Astrocyte (in vitro differentiated cells and primary cell): ENCODE measurements at places on chromosomes 11 and 22. TPM values are rescaled to one million over a fixed set of nuclear protein-coding genes. Genes with fewer than 3 reads are reported as not detected.
A peak's percentile ranks its signal among the peaks of the same experiment; 100 is the strongest.

- H3K4me1 ChIP-seq: no peaks in the 10 kb centered on the region
- H3K4me3 ChIP-seq: no peak overlapping the region
- H3K27ac ChIP-seq: no peak overlapping the region
- DNase-seq: no peak
- H3K27me3 ChIP-seq: no peaks in the 10 kb centered on the region
- H3K36me3 ChIP-seq: no peaks in the 10 kb centered on the region
Observed at GRCh38 chr11:9077164-9077563, 14.2 kb downstream of the SCUBE2 start.

GRCh38 chr11:37613031-37613430, 1015.0 kb upstream of the RAG2 start:
- H3K4me1 ChIP-seq: no peaks in the 10 kb centered on the region
- H3K4me3 ChIP-seq: no peak overlapping the region
- no peak for DNase-seq

GRCh38 chr11:70174547-70175235, 28.4 kb upstream of the FADD start:
- DNase-seq: no peak
- no peak overlapping the region for H3K27ac ChIP-seq
- peaks cover 2% of the 10 kb centered on the region for H3K27me3 ChIP-seq
- H3K4me3 ChIP-seq: no peak overlapping the region

DNA sequence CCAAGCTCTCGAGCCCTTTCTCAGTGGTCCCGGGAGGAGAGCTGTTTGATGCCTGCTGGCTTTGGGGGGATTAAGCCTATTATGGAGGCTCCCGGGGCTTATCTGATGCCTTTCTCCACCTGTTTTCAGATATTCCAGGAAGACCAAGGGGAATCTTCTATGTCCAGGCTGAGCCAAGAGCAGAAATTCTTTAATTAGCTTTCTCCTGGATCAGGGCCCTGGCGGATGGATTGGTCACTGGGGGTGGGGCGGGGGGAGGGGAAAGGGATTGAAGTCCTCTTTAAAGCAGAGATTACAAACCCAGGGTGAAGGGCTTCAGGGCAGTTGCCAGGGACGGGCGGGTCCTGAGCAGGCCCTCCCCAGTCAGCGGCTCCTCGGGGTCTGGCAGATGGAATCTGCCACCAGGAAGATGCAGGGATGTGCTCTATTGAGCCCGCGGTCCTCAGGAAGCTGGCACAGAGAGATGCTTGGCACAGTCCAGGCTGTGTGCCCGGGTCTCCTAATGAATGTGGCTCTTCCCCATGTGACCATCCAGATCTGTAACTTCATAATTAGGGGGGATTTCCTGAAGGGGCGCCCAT, 33.6 kb downstream of the MACROD1 start:
- H3K36me3 ChIP-seq: no peaks in the 10 kb centered on the region
- H3K4me3 ChIP-seq: no peak overlapping the region
- no peak overlapping the region for H3K27ac ChIP-seq
- no peak for DNase-seq
- H3K4me1 ChIP-seq: no peaks in the 10 kb centered on the region
- H3K27me3 ChIP-seq: peaks cover 23% of the 10 kb centered on the region

GRCh38 chr11:117201658-117202305, 2.6 kb downstream of the TAGLN start:
- peaks cover 31% of the 10 kb centered on the region for H3K36me3 ChIP-seq
- peaks cover 55% of the 10 kb centered on the region for H3K4me1 ChIP-seq
- H3K27me3 ChIP-seq: no peaks in the 10 kb centered on the region
- DNase-seq: no peak
- peak overlapping the region; percentile 76 for H3K27ac ChIP-seq

GRCh38 chr11:116793772-116794097, 2.1 kb upstream of the APOA5 start:
- no peaks in the 10 kb centered on the region for H3K27me3 ChIP-seq
- no peak overlapping the region for H3K4me3 ChIP-seq
- H3K4me1 ChIP-seq: peaks cover 16% of the 10 kb centered on the region
- no peaks in the 10 kb centered on the region for H3K36me3 ChIP-seq
- H3K27ac ChIP-seq: no peak overlapping the region
- DNase-seq: no peak

DNA sequence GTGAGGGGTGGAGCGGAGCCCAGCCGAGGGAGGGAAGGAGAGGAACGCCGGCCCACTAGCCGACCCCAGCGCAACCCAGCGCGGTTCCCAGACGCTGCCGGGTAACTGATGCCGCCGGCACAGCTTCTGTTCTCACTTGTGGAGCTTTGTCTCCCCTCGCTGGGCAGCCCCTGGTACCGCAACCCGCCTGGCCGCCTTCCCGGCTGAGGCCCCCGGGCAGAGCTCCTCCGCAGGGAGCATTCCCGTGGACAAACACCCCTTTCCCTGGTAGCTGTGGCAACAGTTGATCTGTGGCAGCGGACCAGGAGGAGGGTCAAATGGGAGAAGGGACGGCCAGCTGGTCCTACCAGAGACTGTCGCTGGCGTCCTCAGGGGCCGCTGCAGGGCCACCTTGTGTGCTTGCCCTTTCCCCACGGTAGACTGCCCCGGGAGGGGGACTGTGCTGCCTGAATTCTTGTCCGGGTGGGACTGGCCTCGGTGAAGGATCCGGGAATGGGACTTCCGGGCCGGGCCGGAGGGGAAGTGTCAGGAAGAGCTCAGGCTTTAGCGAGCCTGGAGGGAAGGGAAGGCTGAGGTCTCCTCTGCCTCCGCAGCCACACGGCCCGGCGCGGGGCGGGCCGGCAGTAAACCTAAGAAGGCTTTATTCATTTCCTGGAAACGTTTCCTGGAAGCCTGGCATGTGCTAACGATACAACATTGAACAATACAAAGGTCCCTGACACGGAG, 468.0 kb downstream of the OPCML start:
- DNase-seq: peak; percentile 75
- peak overlapping the region; percentile 65 for H3K4me3 ChIP-seq
- no peaks in the 10 kb centered on the region for H3K36me3 ChIP-seq
- peaks cover 7% of the 10 kb centered on the region for H3K4me1 ChIP-seq
- H3K27me3 ChIP-seq: peaks cover 5% of the 10 kb centered on the region

GRCh38 chr22:49599039-49599438, 228.6 kb downstream of the BRD1 start:
- H3K27me3 ChIP-seq: no peaks in the 10 kb centered on the region
- H3K4me3 ChIP-seq: no peak overlapping the region
- DNase-seq: no peak
- H3K27ac ChIP-seq: no peak overlapping the region

GRCh38 chr11:120385110-120385509, 48.9 kb downstream of the ARHGEF12 start:
- peak; percentile 60 for DNase-seq
- H3K36me3 ChIP-seq: no peaks in the 10 kb centered on the region
- no peak overlapping the region for H3K4me3 ChIP-seq
- peak overlapping the region; percentile 14 for H3K27ac ChIP-seq

- no peak overlapping the region for H3K27ac ChIP-seq
- H3K4me1 ChIP-seq: no peaks in the 10 kb centered on the region
- H3K36me3 ChIP-seq: no peaks in the 10 kb centered on the region
- no peak for DNase-seq
- H3K27me3 ChIP-seq: peaks cover 6% of the 10 kb centered on the region
Observed at GRCh38 chr11:120028181-120028896, 109.6 kb downstream of the TRIM29 start.

- no peak overlapping the region for H3K27ac ChIP-seq
- no peaks in the 10 kb centered on the region for H3K36me3 ChIP-seq
- no peaks in the 10 kb centered on the region for H3K27me3 ChIP-seq
Observed at GRCh38 chr22:41048791-41049717, 43.3 kb upstream of the EP300 start.

DNA sequence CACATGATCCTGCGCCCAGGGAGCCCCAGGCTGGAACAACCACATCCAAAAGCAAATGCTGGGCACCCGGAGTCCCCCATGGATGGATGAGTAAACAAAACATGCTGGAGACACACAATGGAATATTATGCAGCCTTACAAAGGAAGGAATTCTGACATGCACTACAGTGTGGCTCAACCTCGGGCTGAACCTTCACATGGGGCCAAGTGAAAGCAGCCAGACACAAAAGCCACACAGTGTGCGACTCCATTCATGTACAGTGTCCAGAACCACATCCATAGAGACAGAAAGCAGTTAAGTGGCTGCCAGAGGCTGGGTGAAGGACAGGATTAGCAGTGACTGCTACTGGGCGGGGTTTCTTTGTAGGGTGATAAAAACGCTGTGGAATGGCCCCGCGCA, 10.1 kb downstream of the POLR3H start:
- no peak for DNase-seq
- H3K4me1 ChIP-seq: no peaks in the 10 kb centered on the region
- peaks cover 3% of the 10 kb centered on the region for H3K36me3 ChIP-seq
- H3K4me3 ChIP-seq: no peak overlapping the region
- no peak overlapping the region for H3K27ac ChIP-seq
- no peaks in the 10 kb centered on the region for H3K27me3 ChIP-seq

DNA sequence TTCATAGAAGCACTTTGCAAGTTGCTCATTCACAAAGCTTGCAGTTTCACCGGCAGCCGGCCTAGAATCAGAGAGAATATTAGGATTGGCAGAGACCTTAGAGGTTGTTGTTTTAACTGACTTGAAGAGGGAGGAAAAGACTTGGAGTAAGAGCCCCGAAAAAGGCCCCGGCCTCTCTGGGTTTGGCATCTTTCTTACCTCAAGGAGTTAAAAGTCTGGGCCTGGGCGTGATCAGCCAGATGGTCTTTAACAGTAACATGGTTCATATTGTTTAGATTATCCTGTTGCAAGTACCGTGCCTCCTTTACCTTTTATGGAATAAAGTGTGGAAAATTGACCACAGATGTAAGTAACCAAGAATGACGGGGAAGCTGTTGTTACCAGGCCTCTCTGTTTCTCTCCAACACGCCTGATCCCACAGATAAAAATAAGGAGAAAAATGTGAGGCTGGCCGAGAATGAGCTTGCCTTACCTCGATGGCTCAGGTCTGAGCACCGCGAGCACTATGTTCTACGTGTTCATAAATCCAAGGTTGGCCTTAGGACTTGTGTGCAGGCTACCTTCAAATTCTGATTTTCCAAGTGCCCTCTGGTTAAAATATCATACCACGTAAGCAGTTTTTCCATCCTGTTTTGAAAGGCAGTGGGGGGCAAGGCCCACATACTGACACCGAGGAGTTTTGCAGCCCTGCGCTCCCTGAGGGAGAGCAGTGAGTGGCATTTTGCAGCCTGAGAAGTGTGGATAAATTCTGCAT, 56.4 kb downstream of the PARVA start:
- peaks cover 3% of the 10 kb centered on the region for H3K36me3 ChIP-seq
- DNase-seq: peak; percentile 97
- peak overlapping the region; percentile 82 for H3K27ac ChIP-seq
- H3K27me3 ChIP-seq: no peaks in the 10 kb centered on the region
- peaks cover 52% of the 10 kb centered on the region for H3K4me1 ChIP-seq

DNA sequence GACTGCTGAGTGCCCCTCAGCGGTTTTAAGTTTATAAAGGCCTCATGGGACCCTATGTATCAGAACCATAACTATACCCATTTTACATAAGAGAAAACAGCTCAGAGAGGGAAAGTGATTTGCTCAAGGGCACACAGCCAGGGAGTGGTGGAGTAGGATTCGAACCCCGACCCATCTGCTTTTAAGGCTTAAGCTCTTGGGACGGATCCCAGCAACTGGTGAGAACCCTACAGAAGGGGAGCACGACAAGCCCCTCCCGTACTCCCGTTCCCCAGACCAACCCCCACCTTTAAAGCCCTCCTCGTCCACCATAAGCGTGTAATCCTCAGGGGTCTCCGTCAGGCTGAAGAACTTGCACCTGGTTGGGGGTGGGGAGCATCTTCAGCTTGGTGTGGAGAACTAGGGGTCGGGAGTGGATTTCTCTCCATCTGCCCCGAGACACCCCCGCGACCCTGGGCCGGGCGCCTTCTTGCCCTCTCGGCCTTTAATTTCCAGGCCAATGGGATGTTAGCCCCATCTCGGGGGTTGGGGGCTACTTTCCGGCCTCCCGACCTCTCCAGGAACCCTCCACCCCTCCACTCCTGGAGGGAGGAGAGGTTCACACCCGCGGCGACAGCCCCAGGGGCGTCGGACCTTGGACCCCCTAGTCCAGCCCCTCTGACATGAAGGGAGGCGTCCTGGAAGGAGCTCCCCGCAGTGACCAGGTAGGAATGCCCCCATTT, 725 bp downstream of the CASTOR1 start:
- no peaks in the 10 kb centered on the region for H3K27me3 ChIP-seq
- H3K4me3 ChIP-seq: peak overlapping the region; percentile 68
- H3K4me1 ChIP-seq: peaks cover 29% of the 10 kb centered on the region
- no peak for DNase-seq
- H3K36me3 ChIP-seq: peaks cover 8% of the 10 kb centered on the region
- H3K27ac ChIP-seq: peak overlapping the region; percentile 54

DNA sequence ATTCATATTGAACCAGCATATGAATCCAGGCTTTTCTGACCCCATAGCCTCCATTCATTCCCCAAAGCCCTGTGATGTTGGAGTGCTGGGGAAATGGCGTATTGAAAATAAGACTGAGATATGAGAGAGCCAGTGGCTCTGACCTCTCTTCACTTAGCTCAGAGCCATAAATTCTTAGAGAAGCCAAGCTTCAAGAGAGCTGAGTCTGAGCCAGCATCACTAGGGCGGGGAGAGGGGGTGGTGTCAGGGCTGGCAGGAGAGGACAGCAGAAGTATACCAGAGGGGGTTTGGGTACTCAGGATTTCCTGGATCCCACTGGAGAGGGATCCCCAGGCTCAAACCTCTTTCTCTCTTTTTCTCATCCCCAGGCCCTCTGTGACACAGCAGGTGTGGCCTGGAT, 16.7 kb upstream of the MOGAT2 start:
- H3K4me1 ChIP-seq: peaks cover 5% of the 10 kb centered on the region
- H3K4me3 ChIP-seq: no peak overlapping the region
- DNase-seq: no peak
- H3K27me3 ChIP-seq: no peaks in the 10 kb centered on the region
- H3K27ac ChIP-seq: no peak overlapping the region
- no peaks in the 10 kb centered on the region for H3K36me3 ChIP-seq

GRCh38 chr22:37019309-37020191, at the start of the genes MPST and TST:
MPST (plus strand) TSS chr22:37019742; CDS start chr22:37019837, 95 bp downstream.
TST (minus strand) TSS chr22:37019447; CDS start chr22:37018732, 715 bp downstream.
- peaks cover 11% of the 10 kb centered on the region for H3K4me1 ChIP-seq
- H3K36me3 ChIP-seq: no peaks in the 10 kb centered on the region
- peak within 1 kb of the TSS; percentile 66 for H3K27ac ChIP-seq
- H3K4me3 ChIP-seq: peak within 1 kb of the TSS; percentile 91

GRCh38 chr11:115911613-115912346, 407.6 kb upstream of the CADM1 start:
- no peak overlapping the region for H3K27ac ChIP-seq
- H3K4me1 ChIP-seq: no peaks in the 10 kb centered on the region
- H3K27me3 ChIP-seq: no peaks in the 10 kb centered on the region
- no peaks in the 10 kb centered on the region for H3K36me3 ChIP-seq

GRCh38 chr11:36379653-36380052, 83.6 kb downstream of the PRR5L start:
- no peaks in the 10 kb centered on the region for H3K27me3 ChIP-seq
- peaks cover 6% of the 10 kb centered on the region for H3K4me1 ChIP-seq
- H3K4me3 ChIP-seq: no peak overlapping the region
- peaks cover 11% of the 10 kb centered on the region for H3K36me3 ChIP-seq
- no peak for DNase-seq

Gene TMEM132A
- 117 TPM in 2 replicates for total RNA-seq

Gene APOBEC3A
- not detected in 2 replicates for total RNA-seq

Gene SLC22A25
- total RNA-seq: not detected in 2 replicates

Gene KIRREL3
- total RNA-seq: 0.79 and 0.91 TPM in 2 replicates

Gene GANAB
- 323 and 344 TPM in 2 replicates for total RNA-seq
